ENCODE measurements at places on chromosomes 12 and 14.

DNA sequence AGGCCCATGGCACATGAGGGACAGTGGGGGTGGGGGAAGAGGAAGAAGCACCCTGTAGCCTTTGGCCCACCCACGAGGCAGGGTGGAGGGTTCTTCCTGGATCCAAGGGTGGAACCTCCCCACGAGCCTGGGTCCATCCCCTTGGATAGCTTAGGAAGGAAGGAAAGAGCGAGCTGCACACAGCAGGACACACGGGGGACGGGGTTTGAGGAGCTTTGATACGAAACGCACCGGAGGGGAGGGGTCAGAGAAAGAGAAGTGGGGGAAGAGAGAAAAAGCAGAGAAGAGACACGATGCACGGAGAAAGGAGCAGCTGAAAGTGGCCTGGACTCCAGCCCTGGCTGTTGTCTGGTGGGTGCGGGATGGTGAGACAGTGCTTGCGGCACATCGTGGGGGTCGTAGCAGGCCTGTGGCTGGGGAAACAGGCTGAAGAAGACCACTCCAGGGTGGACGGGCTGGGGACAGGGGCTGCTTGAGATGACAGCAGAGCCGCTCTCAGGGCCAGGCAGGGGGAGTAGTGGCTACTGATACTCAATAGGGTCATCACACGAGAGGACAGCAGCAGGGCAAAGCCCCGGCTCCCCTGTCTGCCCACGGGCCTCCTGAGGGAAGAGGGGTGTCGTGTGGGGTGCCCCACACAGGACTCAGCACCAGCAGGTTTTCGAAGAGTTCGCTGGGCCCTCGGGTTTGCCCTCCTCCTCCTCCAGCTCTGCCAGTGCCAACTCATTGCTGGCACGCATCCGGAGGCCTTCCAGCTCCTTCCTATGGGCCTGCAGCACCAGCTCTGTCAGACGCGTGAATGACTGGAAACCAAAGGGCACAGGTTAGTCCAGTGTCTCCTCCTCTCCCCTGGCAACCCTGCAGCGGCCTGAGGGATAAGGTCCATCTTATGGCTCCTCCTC lies 5.4 kb upstream of the GPX2 start:
- DNase-seq, result no peak

GRCh38 chr12:131917711-131918306 lies 11.3 kb upstream of the PUS1 start:
- no peak for DNase-seq

- no peak for DNase-seq
Measured at GRCh38 chr14:77000340-77001270, 27.9 kb downstream of the IRF2BPL start.

DNA sequence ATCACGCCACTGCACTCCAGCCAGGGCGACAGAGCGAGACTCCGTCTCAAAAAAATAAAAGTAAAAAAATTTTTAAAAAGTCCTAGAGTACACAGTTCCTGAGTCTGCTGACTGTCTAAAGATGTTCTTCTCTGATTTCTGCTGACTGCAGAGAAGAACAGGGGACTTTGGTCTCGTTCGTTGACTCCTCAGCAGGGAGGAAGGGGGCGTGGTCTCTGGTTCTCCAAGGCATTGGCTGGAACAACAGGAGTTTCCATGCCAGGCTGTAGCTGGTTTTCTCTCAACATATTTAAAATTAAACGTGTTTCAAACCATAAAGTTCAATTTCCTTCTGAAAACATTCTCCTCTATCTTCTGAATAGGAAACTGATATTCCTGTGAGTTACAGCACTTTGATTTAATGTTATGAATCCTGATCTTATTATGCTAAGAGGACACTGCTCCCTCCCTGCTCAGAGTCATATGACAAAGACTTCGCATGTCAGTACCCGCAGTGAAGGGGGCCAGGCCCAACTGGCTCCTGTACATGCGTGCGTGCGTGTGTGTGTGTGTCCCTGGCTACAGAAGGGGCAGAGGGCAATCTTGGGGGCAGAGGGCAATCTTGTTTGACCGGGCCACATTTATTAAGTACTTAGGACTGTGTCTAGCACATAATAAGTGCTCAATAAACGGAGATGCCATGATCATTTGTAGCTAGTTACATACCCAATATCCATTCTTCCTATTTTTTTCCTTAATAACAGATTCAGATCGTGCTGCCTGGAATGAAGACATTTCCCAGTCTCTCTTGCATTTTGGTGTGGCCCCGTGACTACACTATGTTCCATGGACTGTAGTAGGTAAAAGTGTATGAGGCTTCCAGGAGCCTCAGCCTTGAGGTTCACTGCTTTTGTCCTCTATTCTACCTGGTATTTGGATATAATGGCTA lies 16.5 kb upstream of the HNF1A start:
- DNase-seq, result no peak

All from central memory CD8-positive, alpha-beta T cell (primary cell).